MM.1S (cell line): ENCODE measurements at places on chromosomes 1 and 21.

GRCh38 chr1:242691610-242691945, 167.1 kb upstream of the PLD5 start:
- DNase-seq: peak; percentile 18

DNA sequence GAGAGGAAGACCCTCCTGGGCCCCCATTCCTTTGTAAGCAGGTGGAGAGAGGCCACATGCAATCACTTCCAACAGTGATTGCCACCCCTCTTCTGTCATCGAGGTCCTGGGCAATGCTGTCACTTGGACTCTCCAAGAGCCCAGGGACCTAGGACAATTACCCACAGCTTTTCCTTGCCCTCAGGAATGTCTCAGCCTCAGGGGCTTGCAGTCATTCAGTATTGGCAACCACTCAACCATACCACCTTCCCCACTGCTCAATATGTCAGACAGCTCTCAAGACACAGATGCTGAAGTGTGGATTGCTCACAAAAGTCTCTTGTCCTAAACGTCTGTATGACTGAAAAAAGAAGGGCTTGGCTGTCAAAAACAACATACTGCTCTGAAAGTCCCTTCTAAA, 87.8 kb downstream of the PTPN14 start:
- DNase-seq: no peak

DNA sequence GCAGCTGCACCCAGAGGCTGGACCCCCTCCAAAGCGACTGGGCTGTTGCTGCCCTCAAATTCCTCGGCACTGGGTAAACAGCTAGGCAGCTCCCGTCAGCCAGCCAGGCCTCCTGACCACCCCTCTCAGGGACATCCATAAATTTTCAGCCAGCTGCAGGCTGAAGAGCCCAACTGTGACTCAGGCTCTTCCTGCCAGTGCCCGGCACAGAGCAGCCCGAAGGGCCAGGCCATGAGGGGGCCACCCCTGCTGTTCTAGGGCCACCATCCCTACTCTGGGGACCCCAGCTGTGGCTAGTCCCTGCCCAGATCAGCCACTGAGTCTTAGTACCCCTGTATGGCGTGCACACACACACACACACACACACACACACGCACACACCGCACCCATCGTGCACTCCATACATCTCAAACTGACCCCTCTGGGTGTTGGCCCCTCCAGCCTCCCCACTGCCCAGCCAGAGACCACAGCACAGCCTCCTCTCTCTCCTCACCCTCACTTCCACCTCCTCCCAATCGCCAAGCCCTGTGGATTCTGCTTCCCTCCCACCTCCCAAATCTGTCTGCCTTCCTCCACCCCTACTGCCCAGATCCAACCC, 6.2 kb upstream of the LAPTM5 start:
- DNase-seq: no peak

GRCh38 chr1:32489774-32490454, 25.0 kb downstream of the ZBTB8B start:
- no peak for DNase-seq
